ENCODE measurements at places on chromosomes 4 and X. TPM values are rescaled to one million over a fixed set of nuclear protein-coding genes. Genes with fewer than 3 reads are reported as not detected.
A peak's percentile ranks its signal among the peaks of the same experiment; 100 is the strongest.

DNA sequence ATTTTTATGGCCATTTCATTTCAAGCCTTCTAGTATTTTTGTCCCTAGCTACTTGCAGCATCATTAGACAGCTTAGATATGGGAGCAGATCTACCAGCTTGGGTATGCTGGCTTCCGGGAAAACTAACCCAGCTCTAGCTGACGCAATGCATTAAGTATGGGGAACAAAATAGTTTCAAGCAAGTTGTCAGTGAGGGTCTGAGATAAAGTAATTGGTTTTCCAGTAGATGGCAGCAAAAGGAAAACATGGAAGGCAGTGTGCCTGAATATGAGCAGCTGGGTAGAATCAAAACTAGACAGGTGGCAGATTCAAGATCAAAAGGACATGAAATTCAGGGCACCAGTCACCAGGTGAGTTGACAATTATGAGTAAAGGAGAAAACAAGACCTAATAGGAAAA lies 340.9 kb upstream of the CTSO start:
- no peak overlapping the region for H3K4me3 ChIP-seq
- H3K4me1 ChIP-seq = no peaks in the 10 kb centered on the region
- H3K27ac ChIP-seq = no peak overlapping the region
- H3K27me3 ChIP-seq = no peaks in the 10 kb centered on the region
- DNase-seq = no peak
- H3K36me3 ChIP-seq = no peaks in the 10 kb centered on the region

Gene CACNA1F
- total RNA-seq = 0.05 TPM

- no peak overlapping the region for H3K27ac ChIP-seq
- no peak overlapping the region for H3K4me3 ChIP-seq
- no peaks in the 10 kb centered on the region for H3K4me1 ChIP-seq
- no peaks in the 10 kb centered on the region for H3K27me3 ChIP-seq
Measured at GRCh38 chr4:117845270-117845669, 189.0 kb upstream of the NDST3 start.

- no peak for DNase-seq
- no peak overlapping the region for H3K4me3 ChIP-seq
- H3K4me1 ChIP-seq = peaks cover 12% of the 10 kb centered on the region
- no peaks in the 10 kb centered on the region for H3K27me3 ChIP-seq
- no peak overlapping the region for H3K27ac ChIP-seq
Measured at GRCh38 chr4:55358668-55359067, 12.6 kb downstream of the SRD5A3 start.

DNA sequence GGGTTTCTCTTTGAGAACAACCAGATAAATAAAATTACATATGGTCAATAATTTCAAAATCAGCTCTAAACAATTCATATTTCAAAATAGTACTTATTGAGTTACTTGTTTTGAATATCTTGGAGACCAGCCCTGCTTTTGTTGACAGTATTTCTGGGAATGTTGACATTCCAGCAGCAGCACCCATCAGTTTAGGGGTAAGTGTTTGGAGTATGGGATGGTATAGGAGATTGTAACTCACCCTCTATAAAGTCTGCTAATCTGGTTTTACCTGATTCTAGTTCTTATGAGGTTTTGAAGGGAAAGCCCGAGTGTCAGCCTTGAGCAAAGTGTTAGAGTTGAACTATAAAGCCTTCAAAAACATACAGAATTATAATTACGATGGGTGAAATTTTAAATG lies 139.2 kb upstream of the ANKRD50 start:
- no peak overlapping the region for H3K4me3 ChIP-seq
- no peak overlapping the region for H3K27ac ChIP-seq
- no peak for DNase-seq
- no peaks in the 10 kb centered on the region for H3K4me1 ChIP-seq
- no peaks in the 10 kb centered on the region for H3K36me3 ChIP-seq

GRCh38 chr4:8597319-8597718 lies 4.8 kb downstream of the CPZ start:
- no peak for DNase-seq
- no peaks in the 10 kb centered on the region for H3K36me3 ChIP-seq
- H3K4me1 ChIP-seq = no peaks in the 10 kb centered on the region
- H3K27me3 ChIP-seq = peaks cover 4% of the 10 kb centered on the region

DNA sequence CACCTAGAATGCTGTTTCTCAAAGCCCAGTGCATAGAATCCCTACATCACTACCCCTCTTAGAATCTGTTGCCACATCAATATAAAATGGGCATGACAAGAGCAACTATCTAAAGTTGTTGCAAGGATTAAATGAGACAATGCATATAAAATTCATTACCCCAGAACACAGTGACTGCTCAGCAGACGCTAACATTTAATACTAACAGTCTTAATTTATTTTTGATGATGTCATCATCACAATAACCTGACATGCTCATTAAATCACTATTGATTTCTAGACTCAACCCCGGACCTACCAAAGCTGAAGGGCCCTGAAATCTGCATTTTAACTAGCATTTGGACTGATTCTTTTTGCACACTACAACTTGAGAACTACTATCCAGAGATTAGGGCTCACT lies 3.9 kb downstream of the ARSJ start:
- no peak overlapping the region for H3K4me3 ChIP-seq
- peaks cover 52% of the 10 kb centered on the region for H3K27me3 ChIP-seq

DNA sequence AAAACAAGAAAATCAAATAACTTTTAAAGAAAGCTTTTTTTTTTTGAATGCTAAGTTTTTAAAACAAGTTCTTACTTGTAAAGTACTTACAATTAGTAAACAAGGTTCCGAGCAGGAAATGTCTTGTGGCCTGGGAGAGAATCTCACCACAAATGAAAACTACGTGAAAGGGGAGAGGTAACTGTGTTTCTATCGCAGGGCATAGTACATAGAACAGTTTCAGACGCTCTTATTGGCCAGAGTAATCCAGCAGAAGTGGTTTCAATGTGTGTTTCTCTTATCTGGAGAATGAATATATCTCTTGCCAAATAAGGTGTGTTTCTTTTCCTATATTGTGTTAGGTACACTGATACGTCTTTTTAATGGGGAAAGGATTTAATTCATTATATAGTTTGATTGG lies at the start of gene PLAC8:
TSS of gene PLAC8 (minus strand) at position 154 of the 400 bp plus-strand sequence. CDS start 6,808 bp downstream, outside the sequence.
- peak within 1 kb of the TSS; percentile 91 for H3K4me3 ChIP-seq
- peaks cover 49% of the 10 kb centered on the region for H3K4me1 ChIP-seq
- peak; percentile 60 for DNase-seq
- peaks cover 2% of the 10 kb centered on the region for H3K27me3 ChIP-seq

- H3K27ac ChIP-seq = no peak overlapping the region
- no peaks in the 10 kb centered on the region for H3K36me3 ChIP-seq
- H3K4me3 ChIP-seq = no peak overlapping the region
- DNase-seq = no peak
- no peaks in the 10 kb centered on the region for H3K4me1 ChIP-seq
- no peaks in the 10 kb centered on the region for H3K27me3 ChIP-seq
Measured at GRCh38 chr4:36835246-36835645, 409.3 kb upstream of the NWD2 start.

GRCh38 chr4:92047209-92047875 lies 256.4 kb upstream of the GRID2 start:
- no peaks in the 10 kb centered on the region for H3K4me1 ChIP-seq
- no peak overlapping the region for H3K4me3 ChIP-seq
- no peaks in the 10 kb centered on the region for H3K27me3 ChIP-seq

DNA sequence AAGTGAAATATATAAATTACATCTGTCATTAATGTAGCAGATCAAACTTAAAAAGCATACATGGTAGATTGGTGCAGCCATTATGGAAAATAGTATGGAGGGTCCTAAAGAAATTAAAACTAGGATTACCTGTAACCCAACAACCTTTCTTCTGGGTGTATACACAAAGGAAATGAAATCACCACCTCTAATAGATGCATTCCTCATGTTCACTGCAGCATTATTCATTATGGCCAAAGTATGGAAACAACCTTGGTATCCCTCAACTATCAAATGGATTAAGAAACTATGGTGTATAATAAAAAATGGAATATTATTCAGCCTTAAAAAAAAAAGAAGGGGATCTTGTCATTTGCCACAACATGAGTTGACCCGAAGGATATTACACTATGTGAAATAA lies 13.7 kb downstream of the WDFY3 start:
- no peaks in the 10 kb centered on the region for H3K27me3 ChIP-seq
- H3K4me3 ChIP-seq = no peak overlapping the region
- no peak overlapping the region for H3K27ac ChIP-seq
- H3K4me1 ChIP-seq = no peaks in the 10 kb centered on the region
- H3K36me3 ChIP-seq = no peaks in the 10 kb centered on the region

Gene GAB1
- 1.4 TPM for total RNA-seq

- peak overlapping the region; percentile 91 for H3K4me3 ChIP-seq
- no peak for DNase-seq
- peaks cover 15% of the 10 kb centered on the region for H3K36me3 ChIP-seq
- peaks cover 24% of the 10 kb centered on the region for H3K4me1 ChIP-seq
Measured at GRCh38 chrX:74292808-74293123, 11.2 kb upstream of the ZCCHC13 start.

Gene NPY2R
- total RNA-seq = not detected

Gene TMEM47
- not detected for total RNA-seq
